NCI-H524 (cell line): ENCODE measurements at places on chromosomes 2 and 18.
A peak's percentile ranks its signal among the peaks of the same experiment; 100 is the strongest.

- no peak for DNase-seq
Observed at GRCh38 chr2:19479666-19480065, 121.2 kb upstream of the OSR1 start.

GRCh38 chr18:69845593-69846506, 101.8 kb downstream of the CD226 start:
- DNase-seq = peak; percentile 64

DNA sequence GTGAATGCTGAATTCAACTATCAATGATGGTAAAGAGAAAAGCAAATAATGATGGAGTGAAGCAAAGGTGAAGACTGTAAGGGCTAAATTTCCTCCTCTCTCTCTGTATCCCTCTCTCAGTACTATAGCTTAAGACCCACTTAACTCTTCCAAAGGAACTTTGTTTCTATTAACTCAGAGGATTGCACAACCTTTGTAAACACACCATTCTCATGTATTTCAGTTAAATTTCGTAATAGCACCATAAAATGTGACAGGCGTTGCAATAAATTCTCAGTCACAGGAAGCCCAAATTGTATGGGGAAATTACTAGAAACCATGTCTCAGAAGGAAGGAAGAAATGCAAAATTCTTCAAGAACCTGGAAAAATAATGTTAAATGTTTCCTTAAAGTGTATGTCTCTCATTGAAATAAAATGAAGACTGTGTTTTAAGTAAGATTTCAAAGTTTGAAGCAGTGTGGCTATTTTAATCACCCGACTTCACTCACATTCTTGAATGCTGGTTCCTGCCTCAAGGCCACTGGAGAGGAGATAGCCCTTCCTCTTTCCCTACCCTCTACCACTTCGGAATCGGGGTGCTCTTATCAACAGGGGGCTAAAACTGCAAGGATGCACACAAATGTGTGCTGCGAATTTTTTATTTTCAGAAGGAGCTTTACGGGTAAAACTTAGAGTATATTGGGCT, 112.1 kb downstream of the FTCDNL1 start:
- no peak for DNase-seq

GRCh38 chr2:144230448-144231085, 289.4 kb downstream of the ZEB2 start:
- DNase-seq = peak; percentile 71

DNA sequence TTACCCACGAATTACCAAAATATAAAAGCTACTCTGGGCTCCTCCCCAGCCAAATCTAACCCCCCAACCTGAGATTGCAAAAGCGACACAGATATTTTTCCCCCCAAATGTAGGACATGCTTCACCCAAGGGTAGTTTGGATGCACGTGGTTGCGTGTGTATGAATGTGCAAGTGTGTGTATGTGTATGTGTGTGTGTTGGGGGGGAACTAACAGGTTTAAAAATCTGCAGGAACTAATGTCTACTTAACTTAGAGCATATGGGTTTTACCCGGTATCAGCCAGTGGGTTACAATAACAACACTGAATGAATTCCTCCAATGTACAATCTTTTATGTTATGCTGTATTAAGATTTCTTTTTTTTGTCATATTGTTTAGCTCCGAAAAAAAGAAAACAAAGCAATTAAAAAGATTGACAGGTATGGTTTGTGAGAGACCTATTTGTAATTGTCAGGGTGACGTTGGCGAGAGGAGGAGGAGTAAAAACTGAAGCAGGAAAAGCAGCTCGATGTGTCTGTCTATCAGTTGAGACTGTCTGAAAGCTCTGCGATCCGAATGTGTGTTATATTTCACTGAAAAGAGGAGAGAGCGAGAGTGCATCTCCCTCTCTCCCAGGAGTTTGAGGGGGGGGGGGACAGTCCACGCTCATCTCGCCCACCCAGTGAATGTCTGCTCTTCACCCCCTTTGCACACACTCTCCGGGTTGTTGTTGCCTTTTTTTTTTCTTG, at the start of gene TSHZ1:
Gene TSHZ1, plus strand, starts transcription at position 524 of the 728 bp plus-strand sequence. CDS start 1,080 bp downstream, outside the sequence.
- DNase-seq = peak; percentile 83

GRCh38 chr18:50820901-50821520, 1.2 kb upstream of the MRO start:
- no peak for DNase-seq

- DNase-seq = no peak
Observed at GRCh38 chr2:624096-624495, 53.1 kb downstream of the TMEM18 start.

DNA sequence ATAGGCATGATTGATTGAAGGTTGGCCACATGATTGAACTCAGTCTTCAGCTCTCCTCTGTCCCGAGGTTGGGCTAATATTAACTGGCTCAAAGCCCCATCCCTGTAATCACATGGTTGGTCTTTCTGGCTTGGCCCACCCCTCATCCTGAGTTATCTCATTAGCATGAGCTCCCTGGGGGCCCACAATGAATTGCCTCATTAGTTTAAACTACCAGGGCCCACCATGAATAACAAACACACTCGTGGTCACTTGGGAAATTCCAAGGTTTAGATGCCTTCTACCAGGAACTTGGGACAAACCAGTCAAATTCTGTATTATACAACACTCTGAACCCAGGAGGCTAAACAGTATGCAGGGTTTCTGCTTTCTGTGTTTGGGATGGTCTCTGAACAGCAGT, 121.7 kb upstream of the B3GNT2 start:
- DNase-seq = no peak

DNA sequence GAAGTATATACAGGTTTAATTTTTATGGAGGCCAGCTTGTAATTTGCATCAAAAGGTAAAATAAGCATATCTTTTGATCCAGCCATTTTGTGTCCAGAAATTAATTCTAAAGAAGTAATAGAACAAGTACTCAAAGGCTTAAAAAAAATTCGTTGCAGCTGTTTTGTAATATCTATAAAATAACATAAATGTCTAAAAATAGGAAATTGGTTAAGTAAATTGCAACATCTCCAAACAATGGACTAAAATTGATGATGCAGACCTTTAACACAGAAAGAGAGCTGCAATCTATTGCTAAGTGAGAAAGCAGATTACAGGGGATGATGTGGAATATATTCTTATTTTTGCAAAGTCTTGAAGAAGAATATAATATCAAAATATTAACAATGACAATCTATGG, 19.4 kb downstream of the AAK1 start:
- DNase-seq = no peak

DNA sequence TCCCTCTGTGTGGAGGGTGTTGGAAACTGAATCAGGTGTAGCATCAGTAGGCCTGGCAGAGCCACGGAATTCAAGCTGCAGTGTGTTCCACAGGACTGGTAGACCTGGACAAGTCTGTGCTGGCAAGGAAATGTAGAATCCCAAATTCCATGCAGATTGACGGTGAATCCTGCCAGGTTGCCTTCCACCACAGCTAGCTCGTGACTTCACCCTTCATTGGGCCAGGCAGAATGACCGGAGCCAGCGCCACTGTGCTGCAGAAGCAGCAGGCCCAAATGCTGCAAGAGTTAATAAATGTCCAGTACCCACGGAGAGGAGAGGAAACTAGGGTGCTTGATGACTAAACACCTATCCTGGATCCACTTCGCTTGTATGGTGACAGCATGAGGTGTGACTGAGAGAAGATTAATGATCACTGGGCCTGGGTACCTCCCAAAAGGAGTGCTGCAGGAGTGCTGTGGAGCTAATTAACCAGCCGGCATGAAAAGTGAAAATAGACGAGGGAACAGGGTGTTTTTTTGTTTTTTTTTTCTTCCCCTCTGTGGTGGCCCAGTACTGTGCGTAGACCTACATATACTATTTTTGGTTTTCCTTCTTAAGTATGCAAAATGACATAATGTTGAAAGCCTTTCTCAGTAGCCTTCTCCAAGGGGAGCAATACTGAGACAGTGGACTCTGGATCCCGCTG, 122.2 kb downstream of the TANC1 start:
- no peak for DNase-seq

DNA sequence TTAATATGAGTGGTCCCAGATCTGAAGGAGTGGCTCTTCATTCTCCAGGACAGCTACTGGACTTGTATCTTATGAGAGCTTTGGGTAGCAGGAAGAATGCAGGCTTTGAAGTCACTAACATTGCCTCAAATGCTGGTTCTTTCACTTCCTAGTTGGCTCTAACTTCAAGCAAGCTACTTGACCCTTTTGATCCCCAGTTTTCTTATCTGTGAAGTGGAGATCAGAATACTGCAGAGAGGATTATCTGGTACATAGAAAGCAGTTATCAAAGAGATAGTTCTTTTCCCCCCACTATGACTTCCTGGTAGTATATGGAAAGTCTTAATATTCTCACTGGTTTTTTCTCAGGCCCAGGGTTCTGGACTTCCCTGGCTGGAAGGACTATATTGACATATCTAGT, 3.4 kb upstream of the PLCL1 start:
- DNase-seq = no peak

DNA sequence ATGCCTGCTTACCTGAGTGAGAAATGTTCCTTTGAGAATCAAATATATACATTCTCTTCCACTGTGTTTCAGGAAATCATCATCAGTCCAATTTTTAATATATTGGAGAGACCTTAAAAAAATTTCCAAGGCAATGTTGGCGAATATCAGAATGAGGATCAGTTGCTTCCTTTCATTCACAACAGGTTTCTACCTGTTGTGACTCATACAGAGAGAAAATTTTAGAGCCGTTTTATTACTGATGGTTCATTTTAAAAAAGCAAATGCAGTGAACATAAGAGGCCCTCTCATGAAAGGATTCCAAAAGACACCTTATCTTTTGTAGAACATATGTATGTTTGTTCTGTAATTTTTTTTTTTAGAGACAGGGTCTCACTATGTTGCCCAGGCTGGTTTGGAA, 42.0 kb downstream of the TTC39C start:
- no peak for DNase-seq

GRCh38 chr2:25201265-25201664, 32.9 kb upstream of the POMC start:
- no peak for DNase-seq

- no peak for DNase-seq
Observed at GRCh38 chr2:157124731-157125130, 132.8 kb upstream of the GALNT5 start.

DNA sequence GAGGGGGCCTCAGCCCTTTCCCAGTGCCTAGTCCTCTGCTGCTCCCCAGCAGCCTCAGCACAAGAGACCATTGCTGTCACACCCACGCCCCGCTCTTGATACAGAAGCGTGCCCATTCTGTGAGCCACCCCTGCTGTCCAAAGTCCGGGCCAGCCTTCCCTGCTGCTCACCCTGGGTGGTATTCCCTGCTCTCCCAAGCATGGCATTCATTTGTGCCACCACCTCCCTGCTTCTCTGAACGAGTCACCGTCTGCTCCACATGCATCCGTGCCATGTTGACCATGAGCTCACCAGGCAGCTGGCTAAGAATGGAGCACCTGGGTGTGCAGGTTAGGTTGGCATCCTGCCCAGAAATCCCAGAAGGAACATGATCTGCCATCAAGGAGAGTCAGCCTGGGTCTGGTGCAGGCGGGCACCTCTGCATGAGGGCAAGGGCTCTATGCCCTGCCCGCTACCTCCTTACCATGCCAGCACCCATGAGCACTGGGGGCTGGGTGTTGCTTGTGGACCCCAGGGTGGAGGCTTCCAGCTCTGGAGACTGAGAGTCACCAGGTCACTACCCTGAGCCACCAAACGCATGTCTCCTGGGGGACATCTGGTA, 63.0 kb downstream of the TWIST2 start:
- DNase-seq = peak; percentile 41

GRCh38 chr2:178819992-178820391, 12.8 kb upstream of the TTN start:
- DNase-seq = no peak

- DNase-seq = no peak
Observed at GRCh38 chr2:173150087-173150486, 74.4 kb downstream of the MAP3K20 start.

GRCh38 chr2:32931519-32931918, 15.2 kb upstream of the LTBP1 start:
- DNase-seq = no peak

- DNase-seq = no peak
Observed at GRCh38 chr2:220181165-220181564, 553.7 kb downstream of the SLC4A3 start.

- DNase-seq = no peak
Observed at GRCh38 chr2:109171444-109172334, 42.7 kb downstream of the SH3RF3 start.

DNA sequence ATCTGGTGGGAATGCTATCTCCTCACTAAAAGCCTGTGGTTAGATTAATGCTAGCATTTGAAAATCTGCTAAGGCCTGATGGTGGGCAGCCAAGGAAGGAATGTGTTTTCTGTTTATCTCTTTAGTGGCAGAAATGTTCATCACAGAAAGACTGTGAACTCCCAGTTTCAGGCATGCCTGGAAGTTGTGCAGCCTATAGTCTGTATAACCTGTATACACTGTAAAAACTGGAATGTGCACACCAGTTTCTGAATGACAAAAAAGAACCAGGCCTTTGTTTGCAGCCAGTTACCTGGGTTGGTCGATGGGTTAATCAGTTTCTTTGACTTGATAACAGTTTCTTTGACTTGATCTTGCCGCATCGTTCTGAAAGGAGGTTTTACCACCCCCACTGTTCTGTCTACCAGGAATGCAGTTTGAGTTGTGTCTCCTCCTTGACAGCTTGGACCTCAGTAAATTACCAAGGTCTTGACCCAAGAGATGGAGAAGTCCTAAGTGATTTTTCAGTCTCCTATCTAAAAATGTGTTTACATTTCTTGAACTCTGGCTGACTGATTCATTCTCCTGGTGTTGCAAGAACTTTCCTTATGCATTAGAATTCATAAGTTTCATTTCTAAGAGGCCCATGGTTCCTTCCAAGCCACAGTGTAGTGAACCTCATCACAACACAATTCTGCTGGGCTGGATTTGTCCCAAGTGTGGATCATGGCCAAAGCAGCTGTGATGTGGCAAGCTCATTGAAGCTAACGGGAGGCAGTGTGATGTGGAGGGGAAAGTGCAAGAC, 62.2 kb downstream of the KIAA2012 start:
- DNase-seq = no peak

DNA sequence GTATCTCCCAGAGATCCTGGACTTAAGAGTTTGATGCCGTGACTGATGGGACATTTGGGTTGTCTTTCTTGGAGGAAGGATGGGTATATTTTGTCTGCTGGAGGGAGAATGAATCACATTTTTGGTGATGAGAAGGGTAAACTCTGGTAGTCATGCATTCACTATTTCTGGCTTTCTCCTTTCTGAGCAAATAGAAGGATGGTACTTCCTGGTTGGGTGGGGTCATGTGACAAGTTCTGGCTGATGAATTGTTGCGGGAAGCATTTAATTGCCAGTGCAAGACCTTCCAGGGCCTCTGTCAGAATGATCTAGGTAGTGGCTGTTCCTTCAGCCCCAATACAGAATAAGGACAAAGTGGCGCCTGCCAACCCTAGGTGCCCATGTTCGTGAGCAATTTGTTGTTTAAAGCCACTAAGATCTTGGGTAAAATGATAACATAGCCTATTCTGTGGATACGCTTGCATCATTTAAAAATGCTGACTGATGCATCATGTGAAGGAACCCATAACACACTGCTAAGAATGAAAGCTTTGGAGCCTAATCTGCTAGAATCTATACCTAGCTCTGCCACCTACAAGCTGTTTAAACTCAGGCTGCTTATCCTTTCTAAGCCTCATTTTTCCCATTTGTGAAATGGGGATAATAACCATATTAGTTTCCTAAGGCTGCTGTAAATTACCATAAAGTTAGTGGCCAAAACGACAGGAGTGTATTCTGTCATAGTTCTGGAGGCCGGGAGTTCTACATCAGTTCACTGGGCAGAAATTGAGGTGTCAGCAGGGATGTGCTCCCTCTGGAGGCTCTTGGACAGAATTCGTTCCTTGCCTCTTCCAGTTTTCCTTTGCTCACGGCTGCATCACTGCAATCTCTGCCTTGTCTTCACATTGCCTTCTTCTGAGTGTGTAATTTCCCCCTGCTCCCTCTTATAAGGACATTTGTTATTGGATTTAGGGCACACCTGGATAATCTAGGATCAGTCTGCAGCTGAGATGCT, 281.3 kb downstream of the AGPS start:
- no peak for DNase-seq
